ENCODE measurements at places on chromosomes 5 and 9.

DNA sequence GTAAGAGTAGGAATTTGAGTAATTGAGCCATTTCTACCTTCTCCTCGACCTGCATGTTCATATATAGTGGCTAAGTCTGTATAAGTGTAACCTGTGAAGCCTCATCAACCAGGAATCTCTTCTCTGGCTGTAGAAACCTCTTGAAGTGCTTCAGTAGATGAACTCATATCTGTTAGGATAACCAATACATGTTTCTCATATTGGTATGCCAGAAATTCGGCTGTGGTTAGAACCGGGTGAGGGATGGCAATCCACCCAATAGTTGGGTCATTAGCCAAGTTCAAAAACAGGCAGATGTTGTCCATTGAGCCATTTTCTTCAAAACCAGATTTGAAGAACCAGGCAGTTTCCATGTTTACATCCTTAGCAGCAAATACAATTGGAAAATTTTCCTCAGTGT, 28.9 kb upstream of the GSN start:
- no peak for DNase-seq

DNA sequence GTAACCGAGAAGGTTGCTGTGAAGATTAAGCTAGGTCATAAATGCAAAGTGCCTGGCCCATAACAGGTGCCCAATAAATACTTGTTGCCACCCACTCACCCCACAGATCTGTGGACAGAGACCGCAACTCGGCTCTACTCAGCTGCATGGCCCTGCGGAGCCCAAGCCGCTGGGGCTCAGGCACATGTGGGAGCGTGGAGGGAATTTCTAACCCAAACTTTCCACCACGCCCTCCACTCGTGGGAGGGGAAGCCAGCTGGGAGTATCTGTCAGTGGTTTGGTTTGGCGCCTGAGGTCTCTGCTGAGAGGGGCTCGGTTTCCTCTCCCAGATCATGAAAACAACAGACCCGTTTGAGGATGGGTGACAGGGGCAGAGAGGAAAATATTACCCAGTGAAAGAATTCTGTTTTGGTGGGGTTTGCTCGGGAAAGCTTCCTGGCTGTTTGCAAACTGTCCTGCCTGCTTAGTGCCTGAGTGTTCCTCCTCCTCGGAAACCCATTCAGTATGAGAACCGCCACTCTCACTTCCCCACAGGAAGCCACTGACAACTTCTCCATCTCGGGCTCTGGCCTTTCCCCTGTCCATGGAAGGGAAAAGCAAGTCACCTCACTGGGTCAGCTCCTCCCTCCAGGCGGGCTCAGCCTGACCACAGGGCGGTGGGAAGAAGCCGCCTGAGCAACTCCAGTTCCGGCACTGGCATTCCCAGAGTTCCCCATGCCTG, 60.1 kb downstream of the RGS3 start:
- peak; percentile 23 for DNase-seq

GRCh38 chr9:113599646-113600022, 136.1 kb downstream of the RGS3 start:
- no peak for DNase-seq

GRCh38 chr9:134413890-134414623, 87.8 kb downstream of the RXRA start:
- no peak for DNase-seq

DNA sequence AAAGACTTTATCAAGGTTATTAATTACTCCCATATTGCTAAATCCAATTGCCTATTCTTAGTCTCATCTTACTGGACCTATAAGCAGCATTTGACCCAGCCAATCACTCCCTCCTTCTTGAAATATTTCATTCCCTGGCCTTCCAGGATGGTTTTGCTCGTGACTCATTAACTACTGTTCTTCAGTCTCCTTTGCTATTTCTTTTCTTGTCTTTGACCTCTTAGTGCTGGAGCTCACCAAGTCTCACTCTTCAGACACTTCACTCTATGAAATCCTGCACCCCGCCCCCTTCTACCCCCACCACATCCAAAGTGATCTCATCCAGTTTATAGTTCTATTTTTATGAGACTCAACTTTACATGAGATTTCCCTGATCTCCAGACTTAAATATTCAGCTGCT, 803.1 kb upstream of the WWC1 start:
- no peak for DNase-seq

DNA sequence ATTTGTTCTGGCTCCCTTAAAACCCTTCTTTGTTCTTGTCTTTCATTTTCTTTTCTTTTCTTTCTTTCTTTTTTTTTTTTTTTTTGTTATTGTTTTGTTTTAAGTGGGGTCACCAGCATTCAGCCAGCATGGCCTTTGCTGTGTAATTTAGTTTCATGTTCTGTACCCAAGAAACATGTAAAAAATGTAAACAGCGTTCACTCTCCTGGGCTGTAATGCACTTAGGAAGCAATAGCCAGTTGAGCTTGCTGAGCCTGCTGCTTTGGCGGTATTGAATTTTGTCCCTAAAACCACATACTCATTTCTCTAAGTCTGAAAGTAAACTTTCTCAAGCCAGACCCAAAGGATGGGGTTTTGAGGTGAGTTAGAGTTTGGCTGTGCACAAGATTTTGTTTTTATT, 158.6 kb downstream of the PAPPA start:
- no peak for DNase-seq

DNA sequence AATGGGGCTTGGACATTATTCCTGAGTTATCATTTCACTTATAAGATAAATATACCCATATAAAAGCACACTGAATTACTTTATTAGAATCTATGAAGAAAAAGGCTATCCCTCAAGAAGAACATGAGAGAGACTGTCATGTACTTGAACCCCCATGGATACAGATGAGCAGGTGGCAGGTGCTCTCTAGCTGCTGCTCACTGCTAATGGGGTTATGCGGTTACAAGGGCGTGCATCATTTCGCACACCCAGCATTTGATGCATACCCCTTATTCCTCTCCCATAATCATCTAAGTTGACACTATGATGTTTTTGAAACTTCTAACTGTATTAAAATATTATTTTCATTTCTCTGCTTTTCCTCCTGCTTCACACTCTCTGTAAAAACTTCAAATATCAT, 16.4 kb downstream of the ITK start:
- DNase-seq = no peak

GRCh38 chr9:29200650-29201049, 1627.4 kb upstream of the C9orf72 start:
- DNase-seq = no peak

GRCh38 chr9:25207402-25208195, 470.6 kb downstream of the TUSC1 start:
- DNase-seq = no peak

DNA sequence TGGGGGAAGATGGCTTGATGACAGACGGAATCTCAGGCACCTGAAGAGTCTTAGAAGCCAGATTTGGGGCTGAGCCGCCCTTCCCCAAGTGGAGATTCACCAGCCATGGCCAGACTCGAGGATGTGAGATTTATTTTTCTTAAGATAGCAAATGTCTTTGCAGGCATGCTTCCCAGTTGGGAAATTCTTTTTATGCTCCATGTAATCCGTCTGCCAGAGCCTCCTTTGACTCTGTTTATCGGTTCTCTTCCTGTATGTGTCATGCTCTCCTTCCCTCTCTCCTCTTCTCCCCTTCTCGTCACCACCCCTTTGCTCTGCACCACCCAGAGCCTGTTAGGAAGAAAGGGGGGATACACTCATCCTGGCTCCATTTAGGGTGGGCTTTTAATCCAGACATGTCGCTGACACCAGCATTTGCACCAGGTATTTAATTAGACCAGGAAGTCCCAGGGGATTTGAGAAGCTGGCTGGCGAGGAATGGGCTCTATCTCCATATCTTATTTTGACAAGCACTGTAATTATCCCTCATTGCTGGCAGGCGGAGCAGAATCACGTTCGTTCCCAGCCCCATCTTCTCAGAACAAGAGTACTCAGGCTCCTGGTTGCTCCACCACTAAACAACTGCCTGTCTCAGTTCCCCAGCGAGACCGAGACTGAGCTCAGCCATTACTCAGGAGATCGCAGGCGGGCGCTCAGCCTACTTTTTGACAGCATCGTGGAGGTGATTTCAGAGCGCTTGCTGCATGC, 50.9 kb downstream of the KCNIP1 start:
- DNase-seq = no peak

- DNase-seq = no peak
Observed at GRCh38 chr5:90093751-90094485, 315.6 kb downstream of the CETN3 start.

- DNase-seq = no peak
Observed at GRCh38 chr9:38727497-38728001, 7.6 kb upstream of the FAM240B start.

DNA sequence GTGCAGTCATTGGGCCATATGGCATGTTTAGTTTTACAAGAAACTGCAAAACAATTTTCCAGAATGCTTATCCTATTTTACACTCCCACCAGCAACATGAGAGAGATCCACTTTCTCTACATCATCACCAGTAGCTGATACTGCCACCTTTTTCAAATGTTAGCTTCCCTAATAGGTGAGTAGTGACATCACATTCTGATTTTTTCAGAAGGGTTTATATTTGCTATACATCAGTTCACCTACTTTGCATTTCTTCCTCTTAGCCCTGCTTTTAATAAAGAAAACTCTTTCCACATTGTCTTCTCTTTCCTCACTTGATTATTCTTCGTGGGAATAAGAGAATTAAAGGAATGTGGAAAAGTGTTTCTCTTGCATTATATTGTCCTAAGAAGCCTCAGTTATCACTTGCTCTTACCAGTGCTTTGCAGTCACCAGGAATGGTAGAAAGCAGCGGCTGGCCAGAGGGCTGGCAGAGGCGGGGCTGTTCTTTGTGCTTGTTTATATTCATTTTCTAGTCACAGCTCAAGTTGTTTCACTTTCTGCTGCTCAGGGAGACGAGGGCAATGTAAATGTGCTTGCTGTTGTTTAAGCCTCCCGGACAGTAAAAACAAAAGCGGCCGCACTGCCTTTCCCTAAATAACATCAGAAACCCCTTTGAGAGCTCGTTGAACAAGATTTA, 164.8 kb downstream of the HSD17B3 start:
- no peak for DNase-seq

- no peak for DNase-seq
Observed at GRCh38 chr5:30752015-30752414, 441.5 kb upstream of the CDH6 start.

DNA sequence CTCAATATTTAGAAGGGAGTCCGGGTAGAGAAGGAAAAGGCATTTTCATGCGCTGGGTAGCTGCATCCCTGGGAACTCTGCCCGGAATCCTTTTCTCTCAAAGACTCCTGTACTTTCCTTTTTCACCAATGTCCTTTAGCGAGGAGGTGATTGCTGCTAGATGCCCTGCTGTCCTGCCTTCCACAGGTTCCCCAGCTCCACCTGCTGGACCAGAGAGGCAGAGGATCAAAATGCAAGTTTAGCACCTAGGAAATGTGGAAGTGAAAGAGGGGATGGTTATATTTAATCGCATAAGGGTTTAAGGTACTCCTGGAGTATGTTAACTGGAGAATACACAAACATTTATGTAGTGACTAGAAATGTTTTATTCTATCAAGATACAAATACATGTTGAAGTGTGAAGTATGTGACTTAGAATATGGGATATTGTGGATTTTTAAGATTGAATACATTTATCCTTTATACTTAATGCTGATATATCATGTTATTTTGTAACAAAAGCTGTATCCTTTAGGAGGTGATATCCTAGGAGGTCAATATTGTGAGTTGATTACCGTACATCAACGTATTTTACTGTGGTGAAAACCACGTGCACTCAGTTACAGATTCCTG, 145.7 kb downstream of the ARHGAP26 start:
- DNase-seq = no peak

DNA sequence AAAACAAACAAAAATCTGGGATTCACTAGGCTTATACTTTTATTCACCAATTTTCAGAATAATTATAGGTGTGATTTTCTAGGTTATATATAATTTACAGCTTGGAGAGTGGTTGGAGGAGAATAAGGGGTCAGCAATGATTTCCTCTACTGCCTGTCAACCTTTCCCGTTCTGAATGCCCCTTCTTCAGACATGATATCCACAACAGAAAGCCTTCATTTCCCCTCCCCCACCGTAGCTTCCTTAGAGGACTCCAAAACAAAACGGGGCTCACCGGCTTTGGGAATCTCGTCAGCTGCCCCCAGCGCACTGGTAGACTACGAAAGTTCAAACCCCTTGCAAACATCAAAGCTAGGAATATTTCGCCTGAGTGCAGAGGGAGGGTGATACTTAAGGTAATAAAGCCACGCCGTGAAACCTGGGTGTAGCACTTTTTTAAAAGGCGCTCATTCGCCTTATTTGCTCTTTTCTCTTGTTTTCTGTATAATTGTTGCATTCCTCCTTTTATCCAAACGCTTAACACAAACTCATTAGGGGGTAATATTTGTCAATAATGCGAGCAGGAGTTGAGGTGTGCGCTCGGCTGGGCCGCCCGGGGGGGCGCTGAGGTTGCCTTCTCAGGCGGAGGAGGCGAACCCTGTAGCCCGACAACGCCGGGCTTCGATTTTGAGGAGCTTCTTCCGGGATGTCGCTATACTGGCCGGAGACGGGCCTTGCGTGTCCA, 2.4 kb downstream of the OTP start:
- DNase-seq = no peak

DNA sequence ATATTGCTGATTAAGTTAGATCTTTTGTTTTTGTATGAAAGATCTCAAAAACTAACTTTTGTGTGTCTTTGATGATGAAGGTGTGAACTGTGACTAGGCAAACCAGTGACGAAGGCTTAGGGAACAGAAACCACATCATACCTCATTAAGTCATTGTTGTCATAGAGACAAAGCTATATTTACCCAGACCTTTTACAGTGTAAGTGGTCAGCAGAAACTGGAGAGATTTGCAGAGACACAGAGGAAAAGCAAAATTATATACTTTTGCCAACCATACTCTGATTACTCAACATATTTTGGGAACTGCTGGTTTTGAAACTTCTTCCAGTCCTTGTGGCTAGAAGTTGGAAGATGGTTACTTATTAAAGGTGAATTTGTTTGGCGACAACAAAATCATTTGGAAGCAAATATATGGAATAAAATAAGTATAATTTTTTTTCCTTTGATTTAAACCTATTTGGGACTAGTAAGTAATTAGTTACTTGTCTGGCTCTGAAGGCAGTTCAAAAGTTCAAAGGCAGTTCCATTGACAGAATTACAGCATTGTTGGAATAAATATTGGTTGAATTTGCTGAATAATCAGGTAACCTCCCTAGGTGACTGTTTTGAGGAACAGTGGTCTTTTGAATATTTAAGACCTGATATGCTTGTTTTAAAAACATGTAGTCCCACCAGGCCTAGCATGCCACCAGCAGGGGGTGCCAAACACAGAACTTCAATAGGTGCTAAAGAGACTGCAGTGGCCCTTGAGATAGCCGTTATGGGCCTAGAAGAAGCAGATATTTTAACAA, 103.8 kb downstream of the RPS23 start:
- peak; percentile 7 for DNase-seq

GRCh38 chr9:127870887-127871286, 6.6 kb downstream of the AK1 start:
- DNase-seq = no peak

GRCh38 chr5:67206461-67206860, 9.9 kb upstream of the CD180 start:
- DNase-seq = no peak

GRCh38 chr5:14745753-14746152, 81.2 kb downstream of the OTULIN start:
- no peak for DNase-seq

DNA sequence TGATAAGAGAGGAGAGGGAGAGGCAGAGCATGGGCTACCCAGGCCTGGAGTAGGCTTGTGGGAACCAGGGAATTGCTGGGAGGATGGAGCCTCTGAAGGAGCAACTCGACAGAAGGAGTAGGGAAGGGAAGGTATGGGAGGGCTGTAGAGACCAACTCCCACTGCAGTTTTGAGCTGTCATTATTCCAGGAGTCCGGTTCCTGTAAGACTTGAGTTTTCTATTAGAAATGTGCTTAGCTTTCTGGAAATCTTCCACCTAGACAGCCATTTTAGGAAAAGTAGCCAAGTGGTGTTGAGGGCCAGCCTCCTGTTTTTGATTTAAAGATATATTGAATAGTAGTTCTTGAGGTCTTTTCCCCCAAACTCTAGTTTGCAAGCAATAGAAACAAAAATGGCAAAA, 323.5 kb downstream of the LRRC70 start:
- no peak for DNase-seq
